Stimulated activated naive CD8-positive, alpha-beta T cell treated with anti-CD3 and anti-CD28 coated beads, Interleukin-15, Interleukin-2, amounts not matched to agents 100 U/mL and 50 U/mL, for 24 hours (primary cell): ENCODE measurements at places on chromosomes 5 and 9.

- DNase-seq, result no peak
Observed at GRCh38 chr9:136750526-136750925, 2.2 kb upstream of the LCN6 start.

DNA sequence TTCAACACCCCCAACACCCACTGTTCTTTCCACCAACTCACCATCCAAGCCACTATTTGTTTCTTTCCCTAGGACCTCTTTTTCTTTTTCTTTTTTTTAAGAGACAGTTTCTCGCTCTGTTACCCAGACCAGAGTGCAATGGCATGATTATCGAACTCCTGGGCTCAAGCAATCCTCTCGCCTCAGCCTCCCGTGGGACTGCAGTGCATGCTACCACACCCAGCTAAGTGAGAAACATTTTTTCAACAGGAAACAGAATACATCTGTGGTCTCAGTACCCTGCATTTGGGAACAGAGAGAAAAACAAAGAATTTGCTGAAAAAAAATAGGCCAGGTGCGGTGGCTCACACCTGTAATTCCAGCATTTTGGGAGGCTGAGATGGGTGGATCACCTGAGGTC, 24.6 kb downstream of the B4GALT1 start:
- DNase-seq, result no peak

DNA sequence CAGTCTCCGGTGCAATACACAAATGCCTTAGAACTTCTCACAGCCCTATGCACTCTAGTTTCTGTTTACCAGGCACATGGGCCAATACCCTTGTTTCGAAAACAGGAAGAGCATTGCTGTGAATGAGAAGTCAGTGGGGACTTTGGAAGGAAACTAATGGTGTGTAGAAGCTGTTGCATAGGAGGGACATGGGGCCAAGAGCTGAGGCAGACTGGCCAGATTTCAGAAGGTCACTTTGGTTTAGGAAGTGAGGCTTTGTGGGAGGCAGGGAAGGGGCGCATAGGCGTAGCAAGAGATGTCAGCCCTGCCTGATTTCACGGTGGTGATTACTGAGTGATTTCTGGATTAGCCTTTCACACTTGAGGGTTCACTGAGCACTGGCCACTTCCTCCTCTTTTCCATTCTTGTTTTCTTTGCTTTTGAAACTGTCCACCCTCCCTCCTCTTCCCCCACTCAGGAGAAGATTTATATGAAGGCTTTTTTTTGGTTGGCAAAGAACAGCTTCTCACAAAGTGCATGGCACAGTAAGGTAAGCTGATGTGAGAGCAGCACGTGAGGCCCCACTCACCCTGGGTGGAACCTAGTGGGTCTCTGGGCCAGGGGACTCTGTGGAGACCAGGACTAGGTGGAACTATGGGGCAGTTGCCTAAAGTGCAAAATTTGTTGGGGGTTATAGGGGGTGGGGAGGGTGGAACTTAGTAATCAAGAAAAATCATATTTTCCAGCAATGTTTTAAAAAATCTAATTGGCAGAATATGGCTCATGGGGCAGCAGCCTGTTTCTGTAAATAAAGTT, 6.1 kb upstream of the TMEM252 start:
- DNase-seq, result no peak

DNA sequence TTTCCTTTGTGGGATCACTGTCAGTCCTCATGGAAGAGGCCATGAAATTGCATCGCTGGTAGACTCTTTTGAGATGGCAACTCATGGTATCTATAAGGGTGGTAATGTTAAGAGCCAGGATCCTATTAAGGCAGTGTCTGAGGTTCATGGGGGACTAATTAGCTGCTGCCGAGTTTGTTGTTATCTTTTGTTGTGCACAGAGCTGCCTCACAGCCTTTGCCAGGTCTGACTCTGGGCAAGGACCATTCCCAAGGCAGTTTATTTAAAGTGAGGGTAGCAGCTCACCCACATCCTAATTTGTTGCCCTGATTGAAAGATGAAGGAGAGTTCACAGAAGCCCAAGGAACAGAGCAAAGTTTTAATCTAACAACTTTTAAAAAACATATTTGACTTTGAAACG, 7.9 kb downstream of the SMARCA2 start:
- DNase-seq, result no peak

DNA sequence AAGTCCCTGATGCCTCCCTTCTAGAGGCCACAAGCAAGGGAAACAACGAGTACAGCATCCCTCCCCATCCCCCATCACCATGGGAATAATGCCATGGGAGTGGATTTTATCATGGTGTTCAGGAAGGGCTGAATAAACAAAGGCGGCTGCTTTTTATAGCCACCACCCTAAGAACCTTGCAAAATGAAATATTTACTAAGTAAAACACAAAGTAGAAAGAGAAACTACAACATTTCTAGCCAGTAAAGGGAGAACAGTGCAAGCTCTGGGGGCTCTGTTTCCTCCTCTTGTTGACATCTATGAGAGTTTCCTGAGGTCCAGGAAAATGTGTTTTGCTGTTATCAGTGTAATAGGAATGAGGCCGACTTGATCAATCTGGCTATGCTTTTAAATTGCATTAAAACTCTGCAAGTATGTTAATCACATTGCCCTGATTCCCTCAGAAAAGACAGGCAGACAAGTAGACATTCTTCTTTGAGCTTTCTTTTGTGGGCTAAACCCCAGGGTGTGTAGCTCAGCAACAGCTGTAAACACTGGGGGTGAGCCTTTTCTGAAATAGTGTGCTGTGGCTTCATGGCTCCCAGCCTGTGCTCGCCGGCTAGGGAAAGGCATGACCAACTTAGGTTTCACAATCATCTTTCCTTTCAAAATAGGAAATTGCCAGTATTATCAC, 31.1 kb downstream of the SV2C start:
- DNase-seq, result no peak

- DNase-seq, result no peak
Observed at GRCh38 chr5:172303162-172303561, 19.6 kb upstream of the UBTD2 start.

- DNase-seq, result no peak
Observed at GRCh38 chr9:96246267-96246671, 55.7 kb downstream of the HSD17B3 start.

GRCh38 chr5:169765176-169765996, 128.3 kb downstream of the DOCK2 start:
- DNase-seq, result no peak

- DNase-seq, result no peak
Observed at GRCh38 chr5:170168002-170168401, 62.3 kb downstream of the FOXI1 start.

DNA sequence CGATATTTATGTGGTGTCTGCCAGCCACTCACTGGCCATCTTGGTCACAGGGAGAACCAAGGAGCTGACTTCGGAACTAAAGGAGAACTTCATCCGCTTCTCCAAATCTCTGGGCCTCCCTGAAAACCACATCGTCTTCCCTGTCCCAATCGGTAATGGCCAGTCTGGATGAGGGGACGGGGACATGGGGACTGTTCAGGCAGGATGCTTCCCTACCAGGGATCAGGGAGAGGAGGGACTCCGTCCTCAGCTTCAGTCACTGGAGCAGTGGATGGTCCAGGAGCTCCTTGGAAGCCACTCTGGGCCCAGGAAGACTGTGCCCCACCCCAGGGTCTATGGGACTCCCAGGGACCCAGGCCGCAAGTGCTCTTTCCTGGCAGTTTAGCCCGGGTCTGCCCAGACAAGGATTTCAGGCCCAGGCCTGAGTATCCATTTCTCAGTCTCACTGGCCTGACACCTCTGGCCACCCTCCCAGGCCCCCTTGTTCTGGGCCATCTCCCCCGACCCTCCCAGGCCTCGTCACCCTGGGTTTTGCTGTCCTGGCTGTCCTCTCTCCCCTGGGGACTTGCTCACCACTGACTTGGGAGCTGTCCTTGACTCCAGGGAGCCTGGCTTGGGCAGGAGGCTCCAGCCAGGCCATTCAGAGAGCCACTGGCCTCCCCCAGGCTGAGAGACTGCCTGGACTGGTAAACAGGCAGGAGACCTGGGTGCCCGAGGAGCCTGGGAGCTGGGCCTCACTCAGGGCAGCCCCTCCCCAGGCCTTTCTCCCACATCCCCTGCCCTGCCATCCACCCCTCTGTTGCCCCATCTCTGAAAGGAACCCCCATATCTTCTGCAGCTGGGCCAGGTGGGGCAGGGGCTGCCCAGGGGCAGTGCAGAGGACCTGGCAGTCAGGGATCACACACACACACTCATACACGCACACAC, 3.1 kb downstream of the LCN2 start:
- no peak for DNase-seq

- no peak for DNase-seq
Observed at GRCh38 chr5:66621146-66621545, 25.0 kb downstream of the MAST4 start.

DNA sequence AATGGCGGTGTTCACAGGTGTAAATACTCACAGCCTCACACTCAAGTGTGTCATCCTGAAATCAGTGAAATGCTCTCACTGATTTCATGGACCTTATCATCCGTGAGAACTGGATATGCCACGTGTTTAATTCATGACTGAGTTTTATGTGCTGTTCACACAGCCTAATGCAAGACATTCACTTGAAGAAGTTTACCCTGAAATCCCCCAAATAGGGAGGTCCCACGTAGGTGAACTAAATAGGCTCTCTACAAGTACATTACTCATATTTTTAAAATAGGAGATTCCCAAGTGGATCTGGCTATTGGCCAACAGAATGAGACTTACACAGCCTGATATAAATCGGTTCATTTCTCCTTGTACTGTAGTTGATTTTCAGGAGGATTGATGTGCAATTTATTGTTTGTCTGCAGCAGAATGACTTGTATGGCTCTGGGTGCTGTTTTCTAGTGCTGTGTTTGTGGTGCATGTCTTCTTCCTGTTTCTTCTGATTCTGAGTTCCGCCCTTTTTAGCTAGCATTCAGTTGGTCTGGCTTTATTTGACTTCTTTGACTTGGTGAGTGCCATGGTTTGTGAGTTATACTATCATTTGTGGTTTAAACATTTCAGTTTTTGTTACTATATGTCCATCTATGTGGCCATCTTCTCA, 25.1 kb downstream of the TRIO start:
- DNase-seq, result no peak

DNA sequence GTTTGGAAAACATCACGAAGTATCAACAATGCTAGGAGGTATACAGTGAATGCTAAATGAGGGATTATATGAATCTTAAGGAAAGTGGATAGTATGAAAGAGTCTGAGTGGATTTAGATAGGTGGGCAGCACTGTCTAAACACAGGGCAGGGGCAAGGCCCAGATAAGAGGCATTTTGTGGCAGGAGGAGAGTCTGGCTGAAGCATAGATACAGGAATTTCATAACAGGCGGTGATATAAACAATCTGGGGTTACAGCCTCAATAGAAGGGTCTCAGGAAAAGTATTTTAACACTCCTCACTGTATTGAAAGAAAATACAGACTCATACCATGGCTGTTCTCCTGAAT, 96.9 kb downstream of the PLPP1 start:
- no peak for DNase-seq

DNA sequence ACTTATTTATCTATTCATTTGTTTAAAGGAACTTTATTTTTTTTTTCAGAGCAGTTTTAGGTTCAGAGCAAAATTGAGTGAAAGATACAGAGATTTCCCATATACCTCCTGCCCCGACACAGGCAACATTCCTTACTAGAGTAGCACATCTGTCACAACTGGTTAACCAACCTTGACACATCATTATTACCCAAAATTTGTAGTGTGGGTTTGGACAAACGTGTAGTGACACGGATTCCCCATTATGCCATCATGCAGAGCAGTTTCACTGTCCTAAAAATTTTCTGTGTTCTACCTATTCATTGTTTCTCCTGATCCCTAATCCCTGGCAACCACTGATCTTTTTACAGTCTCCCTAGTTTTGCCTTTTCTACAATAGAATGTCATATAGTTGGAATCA, 57.3 kb upstream of the LHFPL2 start:
- DNase-seq, result no peak

DNA sequence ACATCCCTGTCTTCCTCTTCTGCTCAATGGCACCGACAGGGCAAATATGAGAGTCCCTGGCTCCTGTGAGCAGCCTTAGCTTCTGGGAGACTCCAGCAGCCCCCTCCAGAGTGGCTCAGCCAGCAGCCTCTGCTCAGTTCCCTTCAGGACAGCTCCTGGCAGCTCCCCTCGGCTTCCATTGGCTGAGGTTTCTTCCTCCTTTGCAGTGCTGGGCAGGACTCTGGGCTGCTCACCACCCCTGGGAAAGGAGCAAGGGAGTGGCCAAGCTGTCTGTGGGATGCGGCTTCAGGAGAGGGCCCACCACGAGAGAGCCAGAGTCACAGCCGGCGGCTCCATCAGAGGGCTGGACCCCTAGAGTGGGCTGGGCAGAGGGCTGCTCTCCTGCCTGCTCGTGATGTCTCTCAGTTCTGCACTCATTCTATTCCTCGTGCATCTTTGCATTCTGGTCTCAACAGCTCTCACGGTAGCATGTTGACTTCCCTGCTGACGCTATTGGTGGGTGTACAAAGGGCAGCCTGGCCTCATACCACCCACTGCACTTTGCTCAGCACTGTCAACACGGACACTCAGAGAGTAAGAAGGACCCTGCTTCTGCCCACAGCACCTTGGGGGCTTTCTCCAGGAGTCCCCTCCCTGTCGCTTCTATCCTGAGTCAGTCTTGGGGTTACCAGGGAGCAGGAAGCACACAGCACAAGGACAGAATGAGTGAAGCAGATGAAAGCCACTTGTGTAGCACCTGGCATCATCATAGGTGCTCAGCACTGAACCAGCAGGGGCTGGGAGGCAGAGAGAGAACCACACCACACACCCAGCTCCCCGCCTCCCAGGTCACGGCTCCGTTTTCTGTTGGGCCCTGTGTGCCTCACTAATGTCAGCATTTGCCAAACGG, 80.9 kb upstream of the ALDH1B1 start:
- no peak for DNase-seq

- no peak for DNase-seq
Observed at GRCh38 chr5:171743436-171744076, 42.1 kb upstream of the SMIM23 start.

GRCh38 chr9:127154390-127155191, 32.2 kb upstream of the ANGPTL2 start:
- DNase-seq, result no peak

DNA sequence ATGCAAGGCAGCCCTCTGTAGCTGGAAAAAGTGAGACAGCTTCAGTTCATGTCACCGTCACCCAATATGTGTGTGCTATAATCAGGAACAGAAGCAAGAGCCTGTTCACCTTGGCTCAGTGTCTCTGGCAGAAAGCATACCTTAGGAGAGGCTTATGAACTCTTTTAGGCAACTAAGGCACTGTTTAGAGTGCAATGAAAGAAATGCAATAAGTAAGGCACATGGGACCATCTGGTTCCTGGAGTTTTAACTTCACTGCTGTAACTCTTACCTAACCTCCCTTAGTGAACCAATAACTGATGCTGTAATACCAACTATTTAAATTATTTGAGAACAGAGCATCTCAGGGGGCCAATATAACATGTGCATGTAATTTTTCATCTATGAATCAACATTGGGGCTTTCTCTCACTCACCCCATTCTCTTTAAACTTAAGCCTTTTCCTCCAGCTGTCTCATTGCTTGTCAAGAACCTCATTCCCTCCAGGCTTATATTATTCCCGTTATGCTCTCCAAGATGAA, 32.4 kb downstream of the C9 start:
- DNase-seq, result no peak

GRCh38 chr5:39767916-39768315, 343.1 kb upstream of the DAB2 start:
- DNase-seq, result no peak
